ENCODE measurements at places on chromosomes 11 and 22. TPM values are rescaled to one million over a fixed set of nuclear protein-coding genes. Genes with fewer than 3 reads are reported as not detected.

Gene USP35
- polyA plus RNA-seq = 10.1 TPM

Gene CARD16
- polyA plus RNA-seq = 731 TPM

Gene XBP1
- 201 TPM for polyA plus RNA-seq

Gene OR2D2
- polyA plus RNA-seq = not detected

Gene MUC2
- not detected for polyA plus RNA-seq

Gene TMA7B
- 0.13 TPM for polyA plus RNA-seq

Gene SLC29A2
- polyA plus RNA-seq = 0.11 TPM

Gene TYMP
- polyA plus RNA-seq = 787 TPM

Gene PDE3B
- 6.0 TPM for polyA plus RNA-seq
